ENCODE measurements at places on chromosomes 6 and 20.

GRCh38 chr20:1396264-1396663 lies 3.4 kb upstream of the FKBP1A start:
- no peak for DNase-seq

GRCh38 chr6:15871276-15871675 lies 208.4 kb upstream of the DTNBP1 start:
- DNase-seq = peak; percentile 34

DNA sequence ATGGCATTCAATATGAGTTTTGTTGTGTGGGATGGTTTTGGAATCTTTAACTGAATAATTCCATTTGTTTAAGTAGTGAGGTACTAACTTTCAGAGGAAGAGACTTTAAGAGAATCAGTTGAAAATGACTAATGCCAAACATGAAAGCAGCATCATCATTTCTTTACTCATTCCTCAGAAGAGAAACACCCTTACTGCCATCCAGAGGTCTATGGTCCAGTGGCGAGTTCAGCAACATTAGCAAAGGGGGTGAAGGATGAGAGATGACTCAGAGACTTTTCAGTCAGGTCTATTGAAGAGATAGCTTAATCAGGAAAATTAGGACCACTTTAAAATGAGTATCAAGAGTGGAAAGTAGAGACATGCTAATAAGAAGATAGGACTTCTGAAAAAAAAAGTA lies 118.8 kb downstream of the COL19A1 start:
- DNase-seq = no peak

DNA sequence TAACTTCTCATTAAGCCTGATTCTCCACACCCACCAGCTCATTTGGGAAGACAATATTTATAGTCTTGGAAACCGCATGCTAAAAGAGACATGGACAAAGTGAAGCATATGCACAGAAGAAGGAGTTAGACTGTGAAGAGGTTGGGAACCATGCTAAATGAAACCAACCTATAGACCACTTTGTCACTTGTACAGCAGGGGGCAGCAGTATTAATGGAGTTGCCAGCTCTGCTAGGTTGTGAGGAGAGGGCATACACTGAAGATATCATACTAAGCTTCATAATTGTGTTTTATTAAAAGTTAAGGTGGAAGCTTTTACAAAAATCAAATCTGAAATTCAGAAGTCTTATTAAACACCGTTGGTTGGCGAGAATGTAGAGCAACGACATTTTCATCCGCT lies 38.3 kb upstream of the HMGCLL1 start:
- no peak for DNase-seq

- no peak for DNase-seq
Observed at GRCh38 chr6:12271594-12271993, 18.6 kb upstream of the EDN1 start.

All from cerebellum (tissue), 4 donors.